ENCODE measurements at places on chromosomes 11 and 22. TPM values are rescaled to one million over a fixed set of nuclear protein-coding genes. Genes with fewer than 3 reads are reported as not detected.

GRCh38 chr11:64063777-64064176 lies 28.0 kb downstream of the FLRT1 start:
- no peaks in the 10 kb centered on the region for H3K27me3 ChIP-seq
- no peaks in the 10 kb centered on the region for H3K36me3 ChIP-seq
- no peak for DNase-seq
- no peak overlapping the region for H3K27ac ChIP-seq

DNA sequence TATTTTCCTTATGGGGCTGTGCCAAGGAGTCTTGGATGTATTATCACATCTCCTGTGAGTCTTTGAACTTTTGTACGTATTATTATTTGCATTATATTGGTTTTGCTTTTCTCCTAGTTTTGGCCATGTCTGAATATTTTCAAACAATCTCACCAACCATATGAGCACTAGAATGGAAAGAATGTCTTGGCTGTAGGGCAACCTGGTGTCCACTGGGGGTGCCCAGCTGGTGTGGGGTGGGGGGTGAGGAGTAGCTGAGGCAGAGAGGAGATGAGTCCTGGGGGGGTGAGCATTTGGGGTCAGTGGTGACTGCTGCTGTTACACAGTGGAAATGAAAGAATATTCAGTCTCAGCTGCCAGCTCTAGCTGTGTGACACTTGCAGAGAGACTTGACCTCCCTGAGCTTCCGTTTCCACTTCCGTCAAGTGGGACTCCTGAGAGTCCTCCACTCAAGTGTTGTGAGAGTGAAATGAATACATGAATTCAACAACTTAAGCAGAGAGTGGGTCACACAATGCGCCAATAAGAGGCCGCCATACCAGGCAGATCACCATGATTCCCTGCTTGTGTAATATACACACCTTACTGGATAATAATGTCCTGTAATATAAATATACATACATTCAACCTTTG lies 12.7 kb upstream of the PVALB start:
- H3K4me1 ChIP-seq, result no peaks in the 10 kb centered on the region
- H3K4me3 ChIP-seq, result no peak overlapping the region
- H3K27me3 ChIP-seq, result 0 out of 2 replicates have a peak, but pooled peaks cover 8% of the 10 kb centered on the region
- H3K27ac ChIP-seq, result no peak overlapping the region
- no peaks in the 10 kb centered on the region for H3K36me3 ChIP-seq

DNA sequence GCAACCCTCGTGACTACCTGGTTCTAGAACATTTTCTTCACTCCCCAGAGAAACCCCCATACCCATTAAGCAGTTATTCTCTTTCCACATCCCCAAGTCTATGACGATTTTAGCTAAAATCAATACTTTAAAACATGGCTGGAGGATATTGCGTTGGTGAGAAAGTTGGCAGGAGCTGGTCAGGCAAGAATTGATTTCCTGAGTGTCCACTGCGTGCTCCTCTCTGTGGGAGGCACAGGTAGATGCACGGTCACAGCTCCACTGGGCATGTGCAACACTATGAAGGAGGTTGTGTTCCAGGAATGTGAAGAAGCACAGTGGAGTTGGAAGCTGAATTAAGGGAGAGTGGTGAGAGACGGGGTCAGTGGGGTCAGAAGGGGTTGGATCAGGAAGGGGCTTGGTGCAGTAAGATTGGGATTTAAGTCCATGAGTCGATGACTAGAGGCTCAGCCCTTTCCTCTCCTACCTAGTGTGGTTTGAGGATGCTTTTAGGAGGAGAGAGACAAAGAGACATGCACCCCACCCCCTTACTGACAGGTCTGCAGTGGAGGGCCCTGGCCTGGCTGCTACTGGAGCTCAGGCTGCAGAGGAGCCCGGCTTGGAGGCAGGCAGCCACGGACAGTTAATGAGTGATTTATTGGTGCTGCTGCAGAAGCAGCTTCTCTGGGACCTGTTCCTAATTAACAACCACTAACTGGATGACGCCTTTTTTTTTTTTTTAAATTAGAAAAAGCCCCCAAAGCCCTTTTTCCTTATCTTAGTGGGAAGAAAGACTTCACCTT lies 395.6 kb downstream of the TENM4 start:
- H3K4me1 ChIP-seq, result no peaks in the 10 kb centered on the region
- DNase-seq, result no peak
- no peaks in the 10 kb centered on the region for H3K36me3 ChIP-seq
- no peak overlapping the region for H3K4me3 ChIP-seq
- H3K27ac ChIP-seq, result no peak overlapping the region

DNA sequence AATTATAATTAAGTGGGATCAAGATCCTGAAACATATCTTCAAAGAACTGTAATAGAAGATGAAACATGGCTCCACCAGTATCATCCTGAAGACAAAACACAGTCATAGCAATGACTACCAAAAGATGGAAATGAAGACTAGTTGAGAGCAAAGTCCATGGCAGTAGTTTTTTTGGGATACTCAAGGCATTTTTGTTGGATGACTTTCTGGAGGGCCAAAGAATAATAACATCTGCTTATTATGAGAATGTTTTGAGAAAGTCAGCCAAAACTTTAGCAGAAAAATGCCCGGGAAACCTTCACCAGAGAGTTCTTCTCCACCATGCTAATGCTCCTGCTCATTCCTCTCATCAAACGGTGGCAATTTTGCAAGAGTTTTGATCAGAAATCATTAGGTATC lies 809.4 kb upstream of the RAG2 start:
- no peak overlapping the region for H3K4me3 ChIP-seq
- H3K4me1 ChIP-seq, result no peaks in the 10 kb centered on the region
- DNase-seq, result no peak
- H3K27ac ChIP-seq, result no peak overlapping the region
- no peaks in the 10 kb centered on the region for H3K27me3 ChIP-seq
- H3K36me3 ChIP-seq, result no peaks in the 10 kb centered on the region

OOSP2 gene
- not detected for total RNA-seq

GRCh38 chr22:27962268-27963044 lies 43.4 kb upstream of the PITPNB start:
- H3K27ac ChIP-seq, result peak overlapping the region; percentile 42
- peaks cover 34% of the 10 kb centered on the region for H3K4me1 ChIP-seq
- DNase-seq, result no peak

CHRDL2 gene
- not detected for total RNA-seq

- peaks cover 15% of the 10 kb centered on the region for H3K36me3 ChIP-seq
- no peak for DNase-seq
- no peaks in the 10 kb centered on the region for H3K27me3 ChIP-seq
Observed at GRCh38 chr22:31626427-31627150, 35.4 kb downstream of the PISD start.

Data from HCT116 (cell line).